ENCODE measurements at places on chromosomes 2 and 18. TPM values are rescaled to one million over a fixed set of nuclear protein-coding genes. Genes with fewer than 3 reads are reported as not detected.

DNA sequence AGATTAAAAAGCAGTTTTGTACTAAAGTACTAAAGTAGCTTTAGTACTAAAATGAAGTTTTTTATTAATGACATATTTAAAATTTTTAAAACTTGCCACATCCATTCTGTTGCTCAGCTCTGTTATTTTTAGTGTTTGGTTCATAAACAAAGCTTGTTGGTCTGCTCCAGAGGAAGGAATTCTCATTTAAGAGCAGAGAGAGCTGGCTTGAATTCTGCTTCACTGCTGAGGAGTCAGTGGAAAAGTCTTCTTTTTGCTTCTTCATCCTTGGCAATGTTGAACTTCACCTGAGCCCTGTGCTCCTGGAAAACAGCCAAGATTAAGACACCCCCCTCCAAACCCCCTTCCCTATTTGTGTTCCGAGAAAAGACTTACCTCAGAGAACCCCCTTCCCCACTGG lies 40.6 kb downstream of the TMEM87B start:
- no peak for DNase-seq

The RFTN2 gene
- total RNA-seq = 0.12 TPM

DNA sequence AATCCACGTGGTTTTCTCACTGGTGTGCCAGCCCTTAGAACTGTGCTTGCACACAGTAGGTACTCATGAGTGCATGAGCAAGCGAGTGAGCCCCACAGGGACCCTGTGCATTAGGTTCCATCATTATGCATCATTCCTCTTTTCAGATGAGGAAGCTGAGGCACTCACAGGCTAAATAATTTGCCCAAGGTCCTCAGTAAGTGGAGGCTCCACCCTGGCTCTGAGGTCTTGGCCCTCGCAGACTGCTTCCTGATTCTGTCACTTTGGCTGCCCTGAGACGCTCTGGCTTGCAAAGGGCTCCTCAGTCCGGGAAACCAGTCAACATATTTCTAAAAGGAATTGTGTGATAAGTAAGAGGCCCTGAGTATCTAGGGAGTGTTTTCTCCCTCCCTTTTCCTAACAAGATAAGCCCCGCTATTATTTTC lies 71.7 kb downstream of the IL1R2 start:
- DNase-seq = no peak

The MAB21L4 gene
- not detected for total RNA-seq

All from A172 (cell line).